Stimulated activated naive CD8-positive, alpha-beta T cell treated with anti-CD3 and anti-CD28 coated beads, Interleukin-15, amount 100 ng/mL, for 72 hours (primary cell): ENCODE measurements at places on chromosomes 7 and 10.

- no peak for DNase-seq
These were observed 409.4 kb downstream of the GATA3 start for GRCh38 chr10:8463853-8464252.

DNA sequence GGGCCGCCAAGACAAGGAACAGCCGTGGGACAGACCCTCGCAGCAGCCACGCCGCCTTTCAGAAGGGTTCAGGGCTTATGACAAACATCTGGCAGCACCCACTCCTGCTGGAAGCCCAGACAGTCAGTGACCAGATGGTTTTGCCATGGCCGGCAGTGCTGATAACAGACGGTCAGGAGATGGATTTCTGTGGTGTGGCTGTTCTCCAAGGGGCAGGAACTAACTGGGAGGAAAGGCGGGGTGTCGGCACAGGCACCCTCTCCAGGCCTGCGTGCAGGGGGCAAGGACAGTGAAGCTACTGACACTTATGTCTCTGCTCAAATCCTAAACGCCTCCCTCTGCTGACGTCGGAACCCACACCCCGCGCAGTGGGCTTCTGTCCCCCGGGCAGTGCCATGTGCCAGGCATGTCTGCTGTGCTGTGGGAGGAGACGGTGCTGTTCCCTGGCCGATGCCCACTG is 416.1 kb downstream of the DNAJB6 start:
- DNase-seq: no peak

GRCh38 chr7:155527664-155528063 is 18.7 kb downstream of the CNPY1 start:
- DNase-seq: no peak

- DNase-seq: no peak
These were observed 70.6 kb downstream of the REEP3 start for GRCh38 chr10:63591600-63592379.
